Activated CD4-positive, alpha-beta T cell treated with anti-CD3 and anti-CD28 coated beads, Interleukin-2, Interleukin-4, amounts not matched to agents 100 ng/mL and 50 ng/mL, durations not matched to agents 16 hours and 8 hours (primary cell): ENCODE measurements at places on chromosomes 7 and 10.

GRCh38 chr7:19574131-19574530 is 134.7 kb downstream of the POLR1F start:
- no peak for DNase-seq

- DNase-seq: no peak
Measured at GRCh38 chr7:151082141-151083070, 887 bp downstream of the TMUB1 start.

- DNase-seq: no peak
Measured at GRCh38 chr7:68279827-68280400, 1283.3 kb downstream of the TYW1 start.

DNA sequence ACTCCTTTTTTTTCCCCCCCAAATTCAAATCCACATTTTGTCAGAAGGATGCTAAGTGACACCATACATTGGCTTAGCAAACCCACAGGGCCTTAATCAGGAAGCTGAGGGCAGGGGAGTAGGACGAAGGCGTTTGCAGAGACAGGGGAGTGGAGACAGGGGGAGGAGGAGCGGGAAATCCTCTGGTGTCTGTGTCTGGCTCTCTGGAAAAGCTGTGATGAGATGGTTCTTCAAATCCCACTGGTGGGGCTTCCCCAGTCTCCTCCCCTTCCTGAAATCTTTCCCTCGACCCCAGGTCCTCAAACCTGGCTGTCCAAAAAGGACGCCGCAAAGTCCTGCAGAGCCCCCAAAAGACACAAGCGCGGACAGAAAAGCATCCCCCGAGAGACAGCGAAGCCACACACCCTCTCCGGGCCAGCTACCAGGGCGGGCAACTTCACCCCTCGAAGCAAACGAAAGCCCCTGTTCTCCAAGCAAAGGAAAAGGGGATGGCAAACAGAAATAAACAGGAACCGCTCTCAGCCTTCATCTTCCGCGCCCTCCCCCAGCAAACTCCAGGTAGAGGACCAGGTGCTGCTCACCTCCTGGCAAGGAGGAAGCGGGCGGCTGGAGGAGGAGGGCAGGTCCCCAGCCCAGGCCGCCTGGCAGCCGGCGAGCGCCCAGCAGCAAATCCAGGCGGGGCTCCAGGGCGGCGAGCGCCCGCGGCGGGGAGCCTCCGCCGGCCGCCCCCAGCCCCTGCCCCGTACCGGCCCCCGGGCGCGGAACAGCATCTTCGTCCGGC is 520 bp downstream of the ELAPOR2 start:
- no peak for DNase-seq

- no peak for DNase-seq
Measured at GRCh38 chr10:132506711-132507408, 30.7 kb upstream of the INPP5A start.

GRCh38 chr10:75070476-75070875 is 41.0 kb upstream of the SAMD8 start:
- no peak for DNase-seq
